ENCODE measurements at places on chromosomes 13 and 19.
A peak's percentile ranks its signal among the peaks of the same experiment; 100 is the strongest.

DNA sequence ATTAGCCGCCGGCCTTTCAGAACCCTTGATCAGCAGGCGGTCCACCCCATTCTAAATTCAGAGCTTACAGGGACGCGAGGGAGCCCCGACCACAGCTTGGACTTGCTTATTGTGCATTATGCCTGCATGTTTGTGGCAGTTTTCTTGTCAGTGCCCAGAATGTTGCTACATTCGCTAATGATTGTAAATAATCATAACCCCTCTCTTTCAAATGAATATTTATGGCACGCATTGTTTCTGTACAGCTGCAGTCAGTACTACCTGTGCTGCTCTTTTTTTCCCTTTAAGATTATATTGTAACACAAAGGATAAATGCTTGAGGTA is 321 bp upstream of the VPS36 start:
- H3K27me3 ChIP-seq = no peaks in the 10 kb centered on the region
- H3K4me3 ChIP-seq = peak overlapping the region; percentile 84
- peaks cover 20% of the 10 kb centered on the region for H3K36me3 ChIP-seq
- DNase-seq = no peak
- peaks cover 44% of the 10 kb centered on the region for H3K4me1 ChIP-seq
- peak overlapping the region; percentile 8 for H3K27ac ChIP-seq

GRCh38 chr13:79185580-79185979 is 220.5 kb downstream of the RBM26 start:
- H3K27me3 ChIP-seq = peaks cover 15% of the 10 kb centered on the region
- no peaks in the 10 kb centered on the region for H3K36me3 ChIP-seq
- H3K4me1 ChIP-seq = peaks cover 10% of the 10 kb centered on the region
- H3K4me3 ChIP-seq = no peak overlapping the region
- no peak for DNase-seq

DNA sequence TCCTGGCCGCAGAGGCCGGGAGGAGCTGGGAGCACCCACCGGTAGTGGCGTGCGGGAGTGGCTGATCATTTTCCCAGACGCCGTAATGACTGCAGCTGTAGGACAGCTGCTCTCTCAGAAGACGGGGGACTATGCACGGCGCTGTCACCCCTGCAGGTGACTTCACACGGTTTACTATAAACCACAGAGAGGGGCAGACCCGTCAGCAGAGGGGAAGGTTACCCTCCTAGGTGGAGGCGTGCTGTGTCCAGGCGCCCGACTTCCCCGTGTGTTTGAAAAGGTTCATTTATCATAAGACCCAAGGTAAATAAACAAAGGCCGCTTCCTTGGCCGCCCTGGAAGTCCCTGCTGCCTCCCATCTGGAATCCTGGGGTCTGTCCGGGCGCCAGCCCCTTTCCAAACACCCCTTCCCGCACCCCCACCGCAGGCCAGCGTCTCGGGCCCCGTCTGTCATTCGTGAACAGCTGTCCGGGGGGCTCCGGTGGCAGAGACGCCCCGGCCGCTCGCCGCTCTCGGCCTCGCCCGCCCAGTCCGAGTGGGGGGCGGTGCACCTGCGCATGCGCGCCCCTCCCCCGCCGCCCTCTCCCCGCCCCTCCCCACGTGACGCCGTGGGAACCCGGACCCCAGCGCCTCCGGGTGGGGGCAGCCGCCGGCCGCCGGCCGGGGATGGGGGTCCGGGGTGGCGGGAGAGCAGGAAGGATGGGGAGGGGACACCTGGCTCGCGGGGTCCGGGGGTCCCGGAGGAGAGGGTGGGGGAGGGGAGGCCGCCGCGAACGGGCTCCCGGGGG is 915 bp downstream of the SHC2 start:
- H3K27ac ChIP-seq = no peak overlapping the region
- DNase-seq = no peak
- peaks cover 18% of the 10 kb centered on the region for H3K27me3 ChIP-seq
- H3K4me3 ChIP-seq = no peak overlapping the region
- peaks cover 6% of the 10 kb centered on the region for H3K4me1 ChIP-seq

DNA sequence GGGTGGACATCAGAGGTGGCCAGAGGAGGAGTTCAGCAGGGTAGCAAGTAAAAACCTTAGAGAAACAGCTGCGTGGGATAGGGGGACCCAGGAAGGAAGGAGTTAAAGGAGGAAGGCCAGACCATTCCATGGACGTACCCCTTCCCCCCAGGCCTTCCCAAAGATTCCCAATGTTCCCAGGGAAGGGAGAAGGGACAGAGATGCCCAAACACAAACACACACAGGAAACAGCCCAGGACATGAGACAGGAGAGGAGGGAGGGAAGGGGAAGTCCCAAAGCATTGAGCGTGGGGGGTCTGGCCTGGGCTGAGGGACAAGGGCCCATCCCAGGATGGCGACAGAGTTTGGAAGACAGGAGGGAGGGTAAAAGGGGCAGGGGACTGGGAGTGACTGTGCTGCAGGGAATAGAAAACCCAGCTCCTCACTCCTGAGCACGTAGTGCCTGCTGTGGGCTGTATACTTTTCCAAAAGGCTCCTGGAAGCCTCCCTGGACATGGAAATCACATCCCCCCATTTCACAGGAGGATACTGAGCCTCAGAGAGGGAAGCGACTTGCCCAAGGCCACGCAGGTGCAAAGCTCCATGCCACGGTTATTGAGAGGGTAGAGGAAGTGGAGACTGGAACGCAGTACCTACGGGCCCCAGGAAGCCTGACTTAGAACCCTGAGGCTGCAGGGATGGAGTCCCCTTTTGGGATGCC is 1.1 kb downstream of the SYDE1 start:
- H3K27ac ChIP-seq = no peak overlapping the region
- no peaks in the 10 kb centered on the region for H3K36me3 ChIP-seq
- H3K4me1 ChIP-seq = peaks cover 9% of the 10 kb centered on the region
- H3K4me3 ChIP-seq = no peak overlapping the region

DNA sequence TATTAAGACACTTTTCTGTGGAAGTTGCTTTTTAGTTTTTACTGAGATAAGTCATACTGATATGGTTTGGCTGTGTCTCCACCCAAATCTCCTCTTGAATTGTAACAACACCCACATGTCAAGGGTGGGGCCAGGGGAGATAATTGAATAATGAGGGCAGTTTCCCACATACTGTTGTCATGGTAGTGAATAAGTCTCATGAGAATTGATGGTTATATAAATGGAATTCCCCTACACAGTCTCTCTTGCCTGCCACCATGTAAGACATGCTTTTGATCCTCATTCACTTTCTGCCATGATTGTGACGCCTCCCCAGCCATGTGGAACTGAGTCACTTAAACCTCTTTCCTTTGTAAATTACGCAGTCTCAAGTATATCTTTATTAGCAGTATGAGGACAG is 1340.4 kb downstream of the SLITRK5 start:
- H3K4me1 ChIP-seq = no peaks in the 10 kb centered on the region
- no peaks in the 10 kb centered on the region for H3K36me3 ChIP-seq
- no peak overlapping the region for H3K4me3 ChIP-seq
- H3K27me3 ChIP-seq = no peaks in the 10 kb centered on the region
- DNase-seq = no peak
- H3K27ac ChIP-seq = no peak overlapping the region

- no peaks in the 10 kb centered on the region for H3K36me3 ChIP-seq
- H3K27ac ChIP-seq = no peak overlapping the region
- no peak for DNase-seq
- H3K4me1 ChIP-seq = peaks cover 2% of the 10 kb centered on the region
- H3K27me3 ChIP-seq = peaks cover 19% of the 10 kb centered on the region
Observed at GRCh38 chr13:20721454-20722357, 18.2 kb downstream of the IL17D start.

Measured in activated CD4-positive, alpha-beta memory T cell treated with anti-CD3 and anti-CD28 coated beads, Interleukin-2, amount 10 ng/mL, durations not matched to agents 7 days and 5 days (primary cell).